ENCODE measurements at places on chromosomes 3 and 15.

DNA sequence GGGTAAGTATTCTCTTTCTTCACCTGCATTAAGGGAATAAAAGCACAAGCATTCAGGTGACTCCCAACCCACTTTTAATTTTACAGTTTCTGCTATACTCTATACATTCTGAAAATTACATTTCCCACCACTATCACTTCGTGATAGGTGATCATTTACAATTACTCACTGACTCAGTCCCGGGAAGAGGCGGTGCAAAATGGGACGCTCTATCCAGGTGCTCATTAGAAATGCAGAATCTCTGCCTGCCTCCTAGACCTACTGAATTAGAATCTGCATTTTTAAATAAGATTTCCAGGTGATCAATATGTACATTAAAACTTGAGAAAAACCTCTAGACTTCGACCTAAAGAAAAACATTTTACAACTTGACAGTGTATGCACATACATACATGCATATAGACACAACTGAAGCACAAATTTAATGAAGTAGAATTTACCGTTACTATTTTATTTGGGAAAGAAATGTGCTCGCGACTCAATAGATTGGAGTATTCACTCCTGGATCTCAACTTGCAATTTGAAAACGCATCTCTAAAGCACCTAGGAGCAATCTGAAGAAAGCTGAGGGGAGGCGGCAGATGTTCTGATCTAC lies 598 bp upstream of the TGFBR2 start:
- no peak for DNase-seq

- DNase-seq = no peak
Observed at GRCh38 chr15:101307048-101307896, 12.2 kb upstream of the SNRPA1 start.

GRCh38 chr3:46200211-46200610 lies 7.9 kb downstream of the CCR1 start:
- no peak for DNase-seq

- DNase-seq = no peak
Observed at GRCh38 chr15:31102039-31102321, 455 bp upstream of the TRPM1 start.

DNA sequence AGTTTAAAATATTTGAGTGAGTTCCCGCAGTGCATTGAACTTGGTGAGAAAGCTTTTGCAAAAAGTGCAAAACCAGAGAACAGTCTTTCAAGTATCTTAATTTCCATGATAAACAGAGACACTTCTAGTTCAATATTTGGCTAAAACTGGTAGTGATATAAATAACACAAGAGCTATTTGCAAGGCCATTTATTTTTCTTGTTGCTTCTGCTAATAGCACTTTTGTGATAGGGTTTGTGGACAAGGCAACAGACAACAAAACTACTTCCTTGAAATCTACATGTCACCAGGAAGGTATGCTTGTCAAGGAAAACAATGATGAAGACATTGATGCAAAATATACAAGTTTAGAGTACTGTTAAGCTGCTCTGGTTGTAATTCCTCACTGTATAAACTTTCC lies 1225.1 kb downstream of the OTOL1 start:
- DNase-seq = no peak

DNA sequence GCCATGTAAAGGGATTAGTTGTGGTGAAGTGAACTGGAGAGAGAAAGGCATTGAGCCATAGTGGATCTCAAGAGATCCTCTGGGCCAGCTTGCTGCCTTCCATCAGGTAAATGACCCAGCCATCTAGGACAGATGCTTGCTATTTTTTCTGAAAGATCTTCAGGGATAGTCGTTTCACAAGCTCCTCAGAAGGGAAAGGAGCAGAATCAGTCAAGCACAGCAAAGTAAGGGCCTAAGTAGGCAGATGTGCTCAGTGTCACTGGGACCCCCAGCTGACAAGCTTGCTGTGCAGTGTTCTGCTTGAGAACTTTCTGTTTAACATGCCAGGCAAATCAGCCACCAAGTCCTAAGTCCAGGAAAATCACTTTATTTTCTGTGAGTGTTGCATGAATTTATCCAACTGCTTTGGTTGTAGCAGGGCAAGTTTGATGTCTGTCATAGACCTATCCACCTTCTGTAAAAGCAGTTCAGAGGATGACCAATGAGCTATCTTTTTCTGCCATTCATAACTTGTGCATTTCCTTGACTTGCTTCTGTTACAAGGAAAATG lies 319.8 kb downstream of the IL5RA start:
- no peak for DNase-seq

DNA sequence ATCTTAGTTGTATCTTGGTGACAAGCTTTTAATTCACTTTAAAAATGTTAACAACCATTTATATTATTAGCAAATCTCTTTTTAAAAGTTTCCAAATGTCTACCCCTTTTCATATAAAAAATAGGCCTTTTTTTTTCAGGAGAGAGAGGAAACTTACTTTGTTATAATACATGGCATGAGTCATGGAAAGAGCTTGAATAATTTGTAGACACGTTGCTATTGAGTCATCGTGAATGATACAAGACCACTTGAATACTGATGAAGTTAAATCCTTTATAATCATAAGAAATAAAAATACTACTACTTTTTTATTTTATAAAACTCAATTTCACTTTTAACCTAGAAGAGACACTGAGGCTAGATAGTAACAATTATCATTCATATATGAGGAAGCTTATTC lies 70.3 kb upstream of the BBX start:
- DNase-seq = peak; percentile 77

GRCh38 chr3:66442254-66443117 lies 58.3 kb downstream of the LRIG1 start:
- DNase-seq = no peak

GRCh38 chr3:179332240-179332639 lies 9.4 kb downstream of the ZNF639 start:
- DNase-seq = no peak

- no peak for DNase-seq
Observed at GRCh38 chr3:53261712-53262111, 5.9 kb upstream of the TKT start.

DNA sequence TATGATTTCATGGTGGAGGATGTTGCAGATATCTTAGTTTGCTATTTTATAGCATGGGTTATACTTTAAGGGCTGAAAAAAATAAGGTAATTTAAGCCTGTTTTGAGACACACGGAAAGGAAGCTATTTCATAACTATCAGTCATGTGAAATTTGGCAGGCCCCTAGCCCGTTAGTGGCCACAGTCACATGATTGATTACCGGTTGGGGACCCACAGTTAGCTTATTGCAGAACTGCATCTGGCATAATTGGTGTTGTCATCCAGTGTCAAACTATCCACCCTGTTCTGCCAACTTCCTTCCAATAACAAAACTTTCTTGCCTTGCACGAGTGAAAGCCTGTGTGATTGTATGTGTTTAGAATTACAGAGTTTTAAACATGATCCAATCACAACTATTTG lies 35.2 kb downstream of the FNDC3B start:
- no peak for DNase-seq

GRCh38 chr3:110414855-110415254 lies 656.8 kb upstream of the NECTIN3 start:
- DNase-seq = no peak

GRCh38 chr3:138846262-138846791 lies 11.6 kb upstream of the PIK3CB start:
- no peak for DNase-seq

- DNase-seq = no peak
Observed at GRCh38 chr15:58985443-58985842, 2.0 kb upstream of the RNF111 start.

DNA sequence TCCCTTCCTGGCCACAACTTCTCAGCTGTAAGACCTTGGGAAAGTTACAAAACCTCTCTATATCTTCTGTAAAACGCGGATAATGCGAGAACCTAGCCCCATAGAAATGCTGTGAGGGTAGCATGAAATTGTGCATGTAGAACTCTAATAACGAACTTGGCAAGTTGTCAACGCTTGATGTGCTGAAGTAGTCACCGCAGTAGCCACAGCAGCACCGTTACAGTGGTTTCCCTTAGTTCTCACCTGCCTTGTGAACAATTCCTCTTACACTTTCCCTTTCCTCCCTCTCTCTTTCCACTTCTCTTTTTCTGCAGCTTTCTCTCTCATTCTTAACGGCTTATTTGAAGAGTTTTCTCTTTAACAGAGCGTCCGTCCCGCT lies 447 bp upstream of the SHQ1 start:
- DNase-seq = peak; percentile 64

- DNase-seq = no peak
Observed at GRCh38 chr3:48271763-48272498, 31.0 kb downstream of the ZNF589 start.

DNA sequence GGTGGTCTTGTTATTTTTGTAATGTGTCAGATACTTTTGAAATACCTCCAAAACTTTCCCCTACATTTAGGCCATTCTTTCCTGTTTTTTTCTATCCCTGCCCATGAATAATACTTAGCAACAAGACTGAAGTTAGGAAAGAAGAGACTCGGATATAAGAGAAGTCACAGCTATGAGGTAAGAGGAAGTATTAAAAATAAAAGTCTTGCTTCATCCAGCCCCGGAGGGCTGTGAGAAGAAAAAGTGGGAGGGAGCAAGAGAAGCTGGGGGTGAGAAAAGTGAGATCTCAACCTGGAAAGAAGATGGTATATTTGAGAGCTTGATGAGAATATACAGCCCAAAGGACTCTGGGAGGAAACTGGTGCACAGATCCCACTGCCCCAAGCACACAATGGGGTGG lies 213.5 kb upstream of the CDIN1 start:
- DNase-seq = no peak

DNA sequence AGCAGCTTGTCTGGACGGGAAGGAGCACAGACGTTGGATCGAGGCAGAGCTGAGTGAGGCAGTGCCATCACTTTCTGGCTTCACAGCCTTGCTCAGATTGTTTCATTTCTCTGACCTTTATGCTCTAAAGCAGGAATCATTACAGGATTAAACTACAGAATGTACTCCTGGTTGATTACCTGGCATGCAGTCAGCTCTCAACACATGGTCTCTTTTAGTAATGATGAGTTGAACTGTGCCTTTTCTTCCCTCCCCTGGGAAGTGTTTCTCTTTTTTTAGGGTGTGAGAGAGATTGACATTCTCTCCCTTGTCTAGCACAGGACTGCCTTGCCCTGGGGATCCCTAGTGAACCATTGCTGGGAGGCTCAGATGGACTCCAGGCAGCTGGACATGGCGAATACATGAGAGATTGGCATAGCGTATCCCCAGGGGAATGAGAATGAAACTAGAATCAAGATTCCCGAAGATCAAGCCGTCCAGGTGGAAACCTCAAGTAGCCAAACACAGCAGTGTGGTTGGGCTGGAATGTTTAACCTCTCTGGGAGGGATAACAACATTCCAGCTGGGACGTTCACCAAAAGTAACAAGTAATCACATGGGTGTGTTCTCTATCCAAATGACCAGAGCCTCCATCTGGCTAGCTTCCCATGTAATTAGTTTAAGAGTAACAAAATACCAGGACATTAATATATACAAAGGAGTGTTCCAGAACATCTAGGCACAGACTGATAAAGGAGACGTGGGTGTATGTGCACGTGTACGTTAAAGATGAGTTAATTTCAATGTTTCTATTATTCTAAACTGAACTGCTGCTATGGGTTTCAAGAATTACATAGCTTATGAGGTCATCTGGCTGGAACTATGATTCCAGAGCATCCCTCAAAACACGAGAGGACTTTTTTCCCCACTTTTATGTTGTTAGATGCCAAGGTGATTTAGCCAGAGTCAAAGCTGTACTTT lies 118.6 kb upstream of the NR2E3 start:
- no peak for DNase-seq

DNA sequence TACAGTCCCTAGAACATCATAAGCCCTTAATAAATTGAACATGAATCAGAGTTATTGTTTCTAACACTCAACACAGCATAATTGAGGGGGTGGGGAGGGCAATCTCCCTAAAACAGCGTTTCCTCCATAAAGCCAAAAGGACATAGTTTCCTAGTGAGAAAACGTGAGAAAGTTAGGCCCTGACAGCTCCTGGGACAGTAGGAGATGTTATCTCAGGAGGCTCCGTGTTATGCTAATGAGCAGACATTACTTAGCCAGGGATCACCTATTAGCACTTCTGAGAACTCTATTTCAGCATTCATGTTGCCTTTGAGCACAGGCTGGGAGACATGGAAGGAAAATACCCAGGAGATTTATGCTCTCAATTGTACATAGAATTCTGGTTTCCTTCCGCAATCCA lies 229.1 kb upstream of the ADAMTS9 start:
- DNase-seq = no peak

- DNase-seq = no peak
Observed at GRCh38 chr15:86903642-86904421, 824.2 kb downstream of the AGBL1 start.

GRCh38 chr3:105355408-105356061 lies 11.2 kb upstream of the ALCAM start:
- no peak for DNase-seq

DNA sequence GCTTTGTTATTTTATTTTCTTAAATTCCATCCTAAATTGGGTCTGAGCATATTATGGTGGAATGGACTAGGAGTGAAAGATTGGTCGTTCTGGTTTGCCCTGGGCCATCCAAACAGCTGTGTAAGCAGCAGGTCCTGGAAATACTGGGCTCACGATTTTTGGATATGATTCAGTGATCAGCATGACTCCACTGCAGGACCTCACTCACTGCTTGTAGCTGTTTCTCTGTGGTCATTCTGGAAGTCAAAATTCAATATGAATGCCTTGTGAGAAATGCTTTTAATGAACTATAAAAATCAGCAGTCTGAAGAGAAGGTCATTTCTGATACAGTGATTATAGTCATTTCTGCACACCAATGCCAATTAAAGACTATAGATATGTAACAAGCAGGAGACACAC lies 185.0 kb downstream of the RBMS3 start:
- no peak for DNase-seq

DNA sequence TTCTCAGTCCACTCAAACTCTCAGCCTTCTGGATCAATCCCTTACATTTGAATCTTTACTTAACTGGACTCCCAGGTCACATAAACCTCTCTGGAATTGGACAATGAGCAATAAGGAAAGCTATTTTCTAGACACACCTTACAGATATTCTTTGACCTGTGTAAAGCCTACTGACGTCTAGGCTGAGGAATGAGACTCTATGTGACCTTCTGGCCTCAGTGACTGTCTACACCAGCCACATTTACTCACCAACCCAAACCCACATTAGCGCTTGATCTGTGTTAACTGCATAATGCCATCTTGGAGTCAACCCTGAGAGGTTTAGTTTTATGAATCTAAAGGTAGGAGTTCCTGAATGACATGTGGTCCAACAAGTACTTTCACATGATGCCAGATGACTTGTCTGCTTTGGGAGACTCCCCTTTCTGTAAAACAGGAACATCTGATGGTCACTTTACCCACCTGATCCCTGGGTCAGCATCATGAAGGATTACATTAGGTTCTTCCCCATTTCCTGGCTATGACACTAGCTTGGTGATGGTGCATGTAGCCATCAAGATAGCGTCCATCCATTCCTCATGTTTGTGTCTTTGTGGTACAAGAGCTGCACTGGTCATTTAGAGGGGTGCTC lies 11.4 kb upstream of the COMMD2 start:
- no peak for DNase-seq

Measured in RKO (cell line).